ENCODE measurements at places on chromosomes 6 and 20.

GRCh38 chr6:116100419-116101301 is at the start of gene NT5DC1:
Gene NT5DC1, plus strand, starts transcription at chr6:116100853. Its CDS starts 78 bp downstream, at chr6:116100931.
- DNase-seq: peak; percentile 91

- peak; percentile 47 for DNase-seq
Measured at GRCh38 chr6:6915219-6915618, 192.5 kb upstream of the RREB1 start.

DNA sequence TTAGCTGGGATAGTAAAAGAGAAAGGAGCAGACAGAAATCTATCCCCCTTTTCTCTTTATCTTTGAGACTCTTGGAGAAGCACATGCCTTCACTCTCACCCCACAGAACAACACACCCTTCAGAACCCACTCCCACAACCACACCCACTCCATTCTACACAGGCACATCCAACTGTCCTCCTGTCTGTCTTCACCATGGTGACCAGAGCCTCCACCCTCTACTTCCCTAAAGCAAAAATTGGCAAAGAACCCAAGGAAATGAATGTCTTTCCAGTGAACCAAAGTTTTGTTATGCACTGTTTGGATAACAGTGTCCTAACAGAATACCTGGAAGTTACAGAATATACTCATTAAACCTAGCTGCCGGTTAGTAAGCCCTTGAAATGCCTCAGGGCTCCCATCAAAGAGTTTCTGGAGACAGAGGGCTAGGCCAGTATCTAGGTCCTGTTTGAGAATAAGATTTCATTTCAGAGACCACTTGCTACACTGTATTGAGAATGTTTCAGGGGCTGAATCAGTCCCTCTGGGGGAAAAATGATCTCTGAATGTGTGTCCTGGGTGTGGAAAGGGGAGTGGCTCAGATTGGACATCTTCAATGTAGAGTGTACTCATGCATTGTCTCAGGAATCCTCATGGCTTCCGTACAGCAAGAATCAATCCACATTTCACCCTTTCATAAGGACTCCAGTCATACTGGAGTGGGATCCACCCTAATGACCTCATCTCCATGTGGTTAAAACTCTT is 101.1 kb downstream of the LY86 start:
- DNase-seq: peak; percentile 61

DNA sequence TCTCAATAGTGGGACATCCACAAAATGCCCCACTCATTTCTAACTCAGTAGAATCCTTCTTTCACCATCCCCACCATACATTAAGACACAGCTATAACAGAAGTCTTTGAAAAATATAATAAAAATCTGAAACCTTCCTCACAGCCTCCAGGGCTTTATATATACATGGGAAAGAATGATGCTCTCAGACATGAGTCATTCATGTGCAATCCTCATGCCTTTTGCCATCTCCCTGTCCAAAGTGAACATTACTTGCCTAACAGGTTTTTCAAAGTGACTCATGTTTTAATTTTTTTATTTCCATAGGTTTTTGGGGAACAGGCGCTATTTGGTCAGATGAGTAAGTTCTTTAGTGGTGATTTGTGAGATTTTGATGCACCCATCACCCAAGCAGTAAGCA is 162.7 kb downstream of the RALGAPA2 start:
- DNase-seq: no peak

DNA sequence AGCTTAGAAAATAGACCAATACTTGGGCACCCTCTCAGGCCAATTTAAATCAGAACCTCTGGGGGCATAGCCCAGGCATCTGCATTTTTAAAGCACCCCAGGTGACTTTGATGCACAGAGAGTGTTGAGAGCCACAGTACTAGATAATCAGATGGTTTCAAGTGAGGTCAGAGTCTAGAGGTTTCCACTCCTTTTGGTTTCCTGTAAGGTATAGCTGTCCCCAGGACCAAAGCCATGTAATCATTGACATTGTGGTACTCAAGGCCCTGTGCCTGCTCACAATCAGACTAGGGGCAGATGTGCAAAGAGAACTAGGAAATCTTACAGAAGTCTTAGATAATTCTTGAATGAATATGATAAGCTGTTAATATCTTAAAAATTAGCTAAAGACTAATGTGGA is 9.1 kb downstream of the FILIP1 start:
- DNase-seq: no peak

DNA sequence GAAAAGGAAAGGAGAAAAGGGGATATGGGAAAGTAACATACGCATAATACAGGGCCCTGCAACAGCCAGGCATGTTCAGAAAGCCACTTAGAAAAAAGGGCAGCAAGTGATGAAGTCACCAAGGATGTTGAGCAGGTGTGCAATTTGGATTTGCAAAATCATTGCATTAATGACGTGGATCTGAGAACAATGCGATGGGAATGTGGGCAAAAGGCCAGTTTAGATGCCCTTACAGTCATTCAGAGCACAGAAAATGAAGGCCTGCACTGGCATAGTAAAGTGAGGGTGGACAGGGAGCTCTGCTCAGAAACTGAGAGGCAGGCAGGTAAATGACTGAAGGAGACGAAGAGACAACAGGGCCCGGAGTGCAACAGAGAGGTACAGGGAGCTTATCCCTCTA is 123.7 kb upstream of the NHSL1 start:
- DNase-seq: no peak

DNA sequence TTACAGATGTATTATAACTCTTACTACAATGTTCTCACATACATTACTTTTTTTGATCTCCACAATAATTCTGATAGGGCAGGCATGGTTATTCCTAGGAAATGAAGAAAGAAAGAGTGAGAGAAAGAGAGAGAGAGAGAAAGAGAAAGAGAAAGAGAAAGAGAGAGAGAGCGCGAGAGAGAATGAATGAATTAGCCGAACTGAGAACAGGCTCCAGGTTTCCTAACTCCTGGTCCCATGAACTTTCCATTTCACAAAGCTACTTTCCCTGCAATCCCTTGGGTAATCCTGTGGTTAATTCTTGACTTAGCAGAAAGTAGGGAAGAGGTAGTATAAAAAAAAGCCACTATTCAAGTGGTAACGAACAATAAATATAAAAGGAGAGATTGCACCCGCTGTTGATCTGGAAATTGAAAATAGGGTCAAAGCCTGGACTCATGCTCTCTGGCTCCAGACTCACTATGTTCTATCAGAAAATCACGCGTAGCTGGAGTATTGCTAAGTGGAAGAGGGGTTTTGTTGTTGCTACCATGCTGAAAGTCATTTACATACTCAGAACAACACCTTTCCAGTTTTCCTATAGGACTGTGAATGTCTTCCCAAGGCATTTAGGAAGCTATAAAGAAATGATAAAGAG is 131.2 kb downstream of the CCDC170 start:
- no peak for DNase-seq

GRCh38 chr6:131356161-131356560 is 216.9 kb upstream of the ARG1 start:
- DNase-seq: no peak

GRCh38 chr6:81766482-81767069 is 14.1 kb upstream of the TENT5A start:
- peak; percentile 84 for DNase-seq

GRCh38 chr6:106182455-106182854 is 96.3 kb downstream of the PRDM1 start:
- DNase-seq: no peak

DNA sequence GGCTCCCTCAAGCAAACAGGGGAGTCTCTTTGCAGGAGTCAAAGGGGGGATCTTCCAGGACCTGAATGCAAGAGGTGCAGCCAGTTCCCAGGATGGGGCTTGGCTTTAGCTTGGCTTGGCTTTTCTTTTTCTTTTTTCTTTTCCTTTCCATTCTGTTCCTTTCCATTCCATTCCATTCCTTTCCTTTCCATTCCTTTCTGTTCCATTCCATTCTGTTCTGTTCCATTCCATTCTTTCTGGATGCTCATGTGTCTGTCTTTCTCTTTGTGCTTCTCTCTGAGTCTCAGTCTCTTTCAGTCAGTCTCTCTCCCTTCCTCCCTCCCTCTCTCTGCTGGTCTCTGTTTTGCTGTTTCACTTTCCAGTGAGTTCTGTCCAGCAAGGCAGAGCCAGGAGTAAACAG is 163.3 kb downstream of the PHACTR3 start:
- no peak for DNase-seq

- DNase-seq: no peak
Measured at GRCh38 chr6:32580593-32580992, 9.1 kb downstream of the HLA-DRB1 start.

- DNase-seq: peak; percentile 70
Measured at GRCh38 chr20:23147964-23148730, 62.0 kb upstream of the CD93 start.

DNA sequence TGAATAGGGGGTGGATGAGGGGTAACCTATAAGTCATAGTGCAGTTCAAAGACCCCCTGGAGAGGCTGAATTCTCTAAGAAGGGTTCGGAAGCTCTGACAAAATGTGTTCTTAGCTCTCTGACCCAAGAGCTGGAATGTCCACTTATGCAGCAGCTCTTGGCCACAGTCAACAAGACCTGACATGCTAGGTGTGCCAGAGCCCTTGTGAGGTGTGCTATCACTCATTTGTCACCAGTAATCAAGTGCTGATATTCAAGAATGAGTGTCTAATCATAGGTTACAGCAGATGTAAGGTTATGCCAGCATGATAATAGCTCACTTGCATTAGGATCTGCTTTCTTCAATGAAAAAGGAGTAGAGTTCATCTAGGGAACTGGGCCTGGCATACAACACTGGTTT is 28.1 kb downstream of the TOMM6 start:
- DNase-seq: no peak

DNA sequence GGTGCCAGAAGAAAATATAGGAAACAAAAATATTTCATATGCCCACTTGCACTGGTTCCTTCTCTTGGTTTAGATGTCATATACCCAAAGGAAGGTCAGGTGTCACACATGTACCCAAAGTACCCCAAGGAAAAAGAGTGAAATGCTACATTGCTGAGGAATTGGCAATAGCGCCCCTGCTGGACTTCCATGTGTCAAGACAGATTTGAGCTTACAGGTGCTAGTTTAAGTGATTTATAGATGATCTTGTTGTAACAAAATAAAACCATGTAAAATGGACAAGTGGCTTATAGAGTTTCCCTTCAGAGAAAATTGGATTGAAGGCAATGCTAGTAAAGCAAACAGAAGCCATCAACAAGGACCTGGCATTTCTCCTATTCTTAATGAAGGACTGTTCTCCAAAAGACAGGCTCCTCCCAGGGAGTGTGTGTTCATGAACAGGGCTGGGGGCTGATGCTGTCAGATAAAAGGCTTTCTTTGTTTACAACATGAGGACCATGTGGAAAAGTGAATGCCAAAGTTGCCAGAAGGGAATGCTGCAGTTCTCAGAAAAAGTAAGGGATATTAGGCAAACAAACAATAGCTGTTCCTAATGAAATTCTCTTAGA is 64.3 kb upstream of the PAK5 start:
- DNase-seq: peak; percentile 13
